ENCODE measurements at places on chromosomes 5 and 9.

DNA sequence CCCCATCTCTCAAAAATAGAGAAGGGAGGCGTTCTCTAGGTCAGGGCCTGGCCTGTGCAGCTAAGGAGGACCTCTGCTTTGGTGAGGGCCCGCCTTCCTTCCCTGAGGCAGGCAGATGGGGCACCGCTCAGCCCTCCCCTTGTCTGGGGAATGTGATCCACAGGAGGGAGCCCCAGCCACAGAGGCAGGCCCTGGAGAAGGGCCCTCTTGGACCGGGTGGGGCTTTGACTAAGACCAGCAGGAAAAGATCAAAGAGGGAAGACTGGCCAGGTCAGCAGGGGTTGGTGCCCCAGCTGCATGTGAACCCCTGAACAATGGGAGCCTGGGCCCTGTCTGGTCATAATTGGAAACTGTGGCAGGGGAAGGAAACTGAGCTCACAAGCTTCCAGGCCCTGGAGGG, 21.9 kb downstream of the PTPA start:
- DNase-seq = no peak

- DNase-seq = no peak
Observed at GRCh38 chr5:102737805-102738469, 17.2 kb upstream of the PAM start.

- no peak for DNase-seq
Observed at GRCh38 chr9:123400926-123401503, 45.0 kb downstream of the CRB2 start.

GRCh38 chr9:101628173-101628572, 33.4 kb upstream of the PPP3R2 start:
- no peak for DNase-seq

DNA sequence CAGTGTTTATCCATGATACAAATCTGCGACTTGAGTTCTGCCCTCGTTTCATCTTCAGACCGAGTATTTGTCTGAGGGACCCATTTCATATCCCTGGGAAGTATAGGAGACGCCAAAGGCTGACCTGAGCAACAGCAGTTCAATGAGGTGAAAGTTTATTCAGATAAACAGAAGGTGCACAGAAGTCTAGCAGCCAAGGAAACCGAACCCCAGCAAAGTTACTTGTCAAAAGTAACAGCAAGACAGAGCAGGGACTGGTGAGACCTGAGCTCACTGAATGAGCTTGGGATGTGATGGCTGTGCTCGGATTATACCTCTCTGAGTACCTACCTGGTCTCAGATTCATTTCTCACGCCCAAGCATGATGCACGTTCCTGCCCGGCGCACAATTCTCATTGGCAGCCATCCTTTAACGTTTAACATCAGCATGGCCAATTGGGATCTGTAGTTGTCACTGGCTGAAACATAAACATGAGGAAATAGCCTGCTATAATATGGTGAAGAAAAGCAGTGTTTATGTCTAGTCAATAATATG, 599 bp downstream of the LYRM7 start:
- peak; percentile 13 for DNase-seq

DNA sequence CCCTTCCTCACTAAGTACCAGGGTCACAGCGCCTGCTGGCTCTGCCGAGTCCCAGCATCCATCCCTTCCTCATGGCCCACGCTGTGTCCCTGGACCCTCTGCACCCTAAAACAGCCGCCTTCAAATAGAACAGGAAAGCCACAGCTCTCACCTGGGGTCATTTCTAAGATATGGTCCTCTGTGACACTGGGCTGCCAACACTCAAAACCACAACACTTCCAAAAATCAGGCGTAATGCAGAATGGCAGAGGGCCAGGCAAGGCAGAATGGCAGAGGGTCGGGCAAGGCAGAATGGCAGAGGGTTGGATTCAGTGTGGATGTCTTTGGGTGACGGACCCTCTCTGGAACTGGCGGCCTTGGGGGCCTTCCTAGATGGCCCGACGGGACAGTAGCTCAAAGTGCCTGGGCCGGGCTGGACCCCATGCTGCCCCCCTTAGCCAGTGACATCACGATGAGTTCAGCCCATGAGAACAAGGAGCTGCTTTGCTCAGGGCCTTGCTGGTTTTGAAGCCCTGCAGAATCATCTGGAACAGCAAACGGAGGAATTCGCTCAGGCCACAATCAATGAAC, 35.3 kb downstream of the ZDHHC11B start:
- DNase-seq = no peak

DNA sequence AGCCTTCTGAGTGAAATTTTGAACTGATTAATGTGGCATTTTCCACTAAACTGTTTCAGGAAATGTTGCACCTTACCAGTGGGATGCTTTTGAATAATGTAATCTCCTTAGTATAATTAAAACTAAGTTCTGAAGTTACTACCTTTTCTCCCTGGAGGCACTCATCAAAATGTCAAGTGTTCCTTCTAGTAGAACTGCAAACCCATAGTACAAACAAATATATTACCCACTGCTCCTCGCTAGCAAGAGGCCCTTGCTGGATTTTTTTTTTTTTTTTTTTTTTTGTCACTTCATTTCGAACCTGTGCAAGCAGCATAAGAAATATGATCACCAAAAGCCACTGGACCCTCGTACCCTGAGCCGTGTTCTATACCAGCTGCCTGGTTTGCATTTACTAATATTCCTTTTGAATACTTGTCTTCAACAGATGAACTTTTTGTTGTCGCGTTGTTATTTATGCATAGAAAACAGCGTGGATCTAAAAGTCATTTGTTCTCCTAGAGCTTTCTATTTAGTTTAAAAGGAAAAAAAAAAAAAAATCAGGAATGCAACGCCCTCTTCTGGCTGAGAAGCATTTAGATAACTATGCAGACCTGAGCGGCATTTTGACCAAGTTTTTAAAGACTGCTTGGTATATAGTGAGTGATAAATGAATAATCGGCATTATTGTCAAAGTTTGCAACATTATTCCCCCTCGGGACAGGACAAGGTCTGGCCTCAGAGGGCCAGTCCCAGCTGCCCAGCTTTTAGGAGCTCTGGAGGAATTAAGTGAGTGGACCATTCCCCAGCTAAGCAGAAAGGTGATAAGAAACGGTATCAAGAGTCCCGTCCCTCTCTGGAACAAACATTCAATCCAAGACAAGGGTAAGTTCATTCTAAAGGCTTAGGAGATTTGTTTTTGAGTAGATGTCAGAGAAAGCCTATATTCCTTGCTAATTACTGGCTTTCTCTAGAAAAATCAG, 162.5 kb upstream of the KIF2A start:
- DNase-seq = no peak

DNA sequence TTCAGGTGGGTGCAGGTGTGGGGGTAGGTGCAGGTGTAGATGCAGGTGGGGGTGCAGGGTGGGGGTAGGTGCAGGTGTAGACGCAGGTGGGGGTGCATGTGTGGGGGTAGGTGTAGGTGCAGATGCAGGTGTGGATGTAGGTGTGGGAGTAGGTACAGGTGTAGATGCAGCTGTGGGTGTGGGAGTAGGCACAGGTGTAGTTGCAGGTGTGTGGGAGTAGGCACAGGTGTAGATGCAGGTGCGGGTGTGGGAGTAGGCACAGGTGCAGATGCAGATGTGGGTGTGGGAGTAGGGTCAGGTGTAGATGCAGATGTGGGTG, 94.6 kb downstream of the PHF2 start:
- DNase-seq = no peak

GRCh38 chr9:91843623-91844148, 106.3 kb downstream of the ROR2 start:
- DNase-seq = peak; percentile 92

DNA sequence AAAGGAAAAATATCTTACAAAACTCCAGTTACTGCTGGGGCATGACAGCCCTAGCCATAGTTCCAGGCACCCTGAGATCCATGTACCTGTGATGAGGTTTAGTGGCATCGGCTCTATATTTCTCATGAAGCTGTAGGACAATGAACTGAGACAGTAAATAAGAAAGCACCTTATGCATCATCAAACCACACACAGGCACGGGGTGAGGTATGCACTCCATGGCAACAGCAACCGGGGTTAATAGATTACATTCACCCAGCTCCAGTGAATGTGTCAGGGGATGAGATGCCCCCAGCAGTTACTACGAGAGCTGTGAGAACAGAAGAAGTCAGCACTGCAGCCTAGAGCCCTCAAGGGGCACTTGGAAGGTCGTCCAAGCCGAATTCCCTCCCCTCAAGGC, 162.0 kb upstream of the S1PR3 start:
- no peak for DNase-seq

DNA sequence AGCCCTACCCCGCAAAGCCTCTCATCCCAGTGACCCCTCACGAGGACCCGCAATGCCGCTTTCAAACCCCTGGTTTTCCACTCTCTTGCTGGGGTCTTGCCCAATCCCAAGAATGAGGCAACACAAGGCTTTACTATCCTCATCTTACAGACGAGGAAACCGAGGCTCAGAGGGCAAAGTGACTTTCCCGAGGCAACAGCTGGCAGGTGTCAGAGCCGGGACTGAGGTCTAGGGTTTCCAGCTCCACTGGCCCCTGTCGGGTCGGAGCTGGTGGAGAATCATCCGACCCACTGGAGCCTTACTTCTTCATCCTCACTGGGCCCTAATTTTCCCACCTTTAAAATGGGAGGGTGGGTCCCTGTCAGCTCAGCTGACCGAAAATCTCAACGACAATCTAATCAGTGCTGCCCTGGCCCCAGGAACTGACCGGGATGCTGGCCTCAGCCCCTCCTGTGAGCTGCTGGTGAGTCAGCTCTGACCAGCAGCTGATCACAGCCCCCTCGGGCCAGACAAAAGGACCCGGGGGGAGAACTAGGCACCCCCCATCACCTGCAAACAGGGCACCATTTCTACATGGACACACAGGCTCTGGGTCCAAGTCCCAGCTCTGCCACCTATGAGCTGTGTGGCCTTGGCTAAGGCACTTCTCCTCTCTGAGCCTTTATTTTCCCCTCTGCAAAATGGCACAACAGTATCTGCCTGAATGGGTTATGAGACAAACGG, 72.7 kb upstream of the STXBP1 start:
- DNase-seq = no peak
